ENCODE measurements at places on chromosomes 7 and 10. TPM values are rescaled to one million over a fixed set of nuclear protein-coding genes. Genes with fewer than 3 reads are reported as not detected.

GRCh38 chr7:154871507-154871906 lies 131.4 kb downstream of the PAXIP1 start:
- no peak for DNase-seq

GRCh38 chr7:65304175-65304574 lies 69.5 kb upstream of the ZNF92 start:
- no peak for DNase-seq

DNA sequence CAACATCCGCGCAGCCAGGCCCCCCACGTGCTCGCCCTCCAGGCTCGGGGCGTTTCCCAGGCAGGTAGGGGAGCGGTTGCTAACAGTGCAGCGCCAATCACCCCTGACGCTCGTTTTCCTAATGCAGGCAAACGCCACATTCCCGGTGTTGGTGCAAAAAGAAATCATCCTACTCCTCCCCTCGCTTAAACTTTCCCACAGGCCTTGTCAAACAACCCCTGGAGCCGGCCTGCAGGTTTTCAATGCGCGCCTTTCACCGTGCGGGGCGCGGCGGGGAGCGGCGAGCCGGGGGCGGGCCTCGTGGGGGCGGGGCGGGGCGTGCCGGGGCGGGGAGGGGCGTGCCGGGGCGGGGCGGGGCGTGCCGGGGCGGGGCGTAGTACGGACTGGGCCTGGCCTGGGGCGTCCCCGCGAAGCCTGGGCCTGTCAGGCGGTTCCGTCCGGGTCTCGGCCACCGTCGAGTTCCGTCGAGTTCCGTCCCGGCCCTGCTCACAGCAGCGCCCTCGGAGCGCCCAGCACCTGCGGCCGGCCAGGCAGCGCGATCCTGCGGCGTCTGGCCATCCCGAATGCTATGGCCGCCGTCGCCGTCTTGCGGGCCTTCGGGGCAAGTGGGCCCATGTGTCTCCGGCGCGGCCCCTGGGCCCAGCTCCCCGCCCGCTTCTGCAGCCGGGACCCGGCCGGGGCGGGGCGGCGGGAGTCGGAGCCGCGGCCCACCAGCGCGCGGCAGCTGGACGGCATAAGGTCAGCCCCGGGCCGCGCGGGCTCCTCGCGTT lies at the start of gene ECHDC3:
Gene ECHDC3 (plus strand): TSS at position 374 of the 770 bp plus-strand sequence. CDS start 195 bp downstream, at position 569.
- DNase-seq = peak; percentile 70

FAM180A gene
- total RNA-seq = not detected

CNNM2 gene
- 27.0 TPM for total RNA-seq

CFAP46 gene
- total RNA-seq = 3.3 TPM
